ENCODE measurements at places on chromosomes 1 and 21.
A peak's percentile ranks its signal among the peaks of the same experiment; 100 is the strongest.

- DNase-seq: peak; percentile 6
Measured at GRCh38 chr21:32021319-32021994, 148.6 kb downstream of the HUNK start.

- DNase-seq: no peak
Measured at GRCh38 chr1:26994787-26995517, 1.5 kb downstream of the TRNP1 start.

- no peak for DNase-seq
Measured at GRCh38 chr21:45988366-45989347, 7.1 kb downstream of the COL6A1 start.

GRCh38 chr21:15744926-15745325 lies 15.1 kb downstream of the USP25 start:
- DNase-seq: no peak

DNA sequence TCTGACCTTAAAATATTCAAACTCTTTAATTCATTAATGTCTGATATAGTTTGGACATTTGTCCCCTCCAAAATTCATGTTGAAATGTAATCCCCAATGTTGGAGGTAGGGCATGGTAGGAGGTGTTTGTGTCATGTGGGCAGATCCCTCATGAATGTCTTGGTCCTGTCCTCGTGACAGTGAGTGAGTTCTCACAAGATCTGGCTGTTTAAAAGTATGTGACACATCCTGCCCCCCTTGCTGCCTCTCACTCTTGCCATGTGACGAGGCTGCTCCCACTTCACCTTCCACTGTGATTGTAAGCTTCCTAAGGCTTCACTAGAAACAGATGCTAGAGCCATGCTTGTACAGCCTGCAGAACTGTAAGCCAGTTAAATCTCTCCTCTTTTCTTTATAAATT lies 21.3 kb upstream of the FBXO28 start:
- DNase-seq: no peak

GRCh38 chr1:66357021-66357420 lies 176.9 kb upstream of the SGIP1 start:
- no peak for DNase-seq

- no peak for DNase-seq
Measured at GRCh38 chr21:42013931-42014330, 3.8 kb upstream of the ZBTB21 start.

DNA sequence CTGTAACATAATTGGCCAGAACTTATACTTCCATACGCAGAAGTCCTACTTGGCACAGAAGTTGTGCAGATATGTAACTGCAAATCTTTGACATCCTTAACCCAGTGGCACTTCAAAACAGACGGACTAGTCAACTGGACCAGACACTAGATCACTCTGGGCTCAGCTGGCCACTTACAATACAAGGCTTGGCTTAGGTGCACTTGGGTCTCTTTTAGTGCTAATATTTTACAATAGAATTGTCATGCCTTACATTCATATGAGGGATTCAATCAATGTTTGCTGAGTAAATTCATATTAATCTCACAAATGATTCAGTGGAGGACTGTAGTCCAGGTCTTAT lies 20.1 kb downstream of the XKR8 start:
- DNase-seq: no peak

- no peak for DNase-seq
Measured at GRCh38 chr1:14954210-14954609, 199.3 kb upstream of the TMEM51 start.

- no peak for DNase-seq
Measured at GRCh38 chr21:44913425-44914175, 7.1 kb downstream of the ITGB2 start.

GRCh38 chr1:147771226-147772125 lies 11.1 kb upstream of the GJA5 start:
- no peak for DNase-seq

DNA sequence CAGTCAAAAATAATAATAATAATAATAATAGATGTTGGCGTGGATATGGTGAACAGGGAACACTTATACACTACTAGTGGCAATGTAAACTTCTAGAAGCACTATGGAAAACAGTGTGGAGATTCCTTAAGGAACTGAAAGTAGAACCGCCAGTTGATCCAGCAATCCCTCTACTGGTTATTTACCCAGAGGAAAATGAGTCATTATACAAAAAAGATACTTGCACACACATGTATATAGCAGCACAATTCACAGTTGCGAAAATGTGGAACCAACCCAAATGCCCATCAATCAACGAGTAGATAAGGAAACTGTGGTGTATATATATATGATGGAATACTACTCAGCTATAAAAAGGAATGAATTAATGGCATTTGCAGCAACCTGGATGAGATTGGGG lies 176.0 kb downstream of the PLPP3 start:
- no peak for DNase-seq

GRCh38 chr1:214261206-214262123 lies 19.5 kb upstream of the SMYD2 start:
- no peak for DNase-seq

DNA sequence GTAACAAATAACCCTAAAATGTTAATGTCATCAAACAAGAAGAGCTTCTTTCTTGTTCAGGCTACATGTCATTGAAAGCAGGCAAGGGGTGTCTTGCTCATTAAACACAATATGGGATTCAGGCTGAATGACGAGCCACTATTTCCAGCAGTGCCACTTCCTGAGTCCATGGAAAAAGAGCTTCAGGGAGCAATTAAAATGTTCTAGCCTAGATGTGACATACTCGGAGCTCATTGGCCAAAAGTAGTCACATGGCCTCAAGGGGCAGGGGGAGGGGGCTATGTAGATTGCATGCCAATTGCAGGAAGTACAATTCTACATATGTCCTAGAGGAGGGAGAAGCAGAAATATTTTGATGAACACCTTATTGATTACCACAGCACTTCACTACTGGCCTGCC lies 685.3 kb upstream of the ADGRL2 start:
- DNase-seq: no peak

Data from retinal pigment epithelial cell (primary cell).